ENCODE measurements at places on chromosomes 7 and 10.

DNA sequence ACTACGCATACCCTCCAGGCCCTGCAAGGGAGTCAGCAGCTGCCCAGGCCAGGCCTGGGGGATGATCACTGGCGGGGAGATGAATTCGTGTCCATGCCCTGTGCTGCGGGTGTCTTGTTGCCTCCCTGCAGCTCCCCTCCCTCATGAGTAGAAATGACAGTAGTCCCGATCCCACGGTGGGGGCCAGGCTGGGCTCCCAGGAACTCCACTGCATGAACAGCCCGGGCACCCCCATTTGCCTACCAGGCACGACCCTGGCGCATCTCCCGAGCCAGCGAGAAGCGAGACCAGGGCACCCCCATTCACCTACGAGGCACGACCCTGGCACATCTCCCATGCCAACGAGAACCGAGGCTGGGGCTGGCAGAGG lies 246.5 kb downstream of the ELFN1 start:
- no peak for DNase-seq

- DNase-seq: no peak
These were observed 113.7 kb downstream of the CSTF2T start for GRCh38 chr10:51585742-51586141.

- no peak for DNase-seq
These were observed 72.6 kb downstream of the COBL start for GRCh38 chr7:51244053-51244452.

GRCh38 chr10:129041916-129042315 lies 425.1 kb upstream of the MGMT start:
- DNase-seq: no peak

DNA sequence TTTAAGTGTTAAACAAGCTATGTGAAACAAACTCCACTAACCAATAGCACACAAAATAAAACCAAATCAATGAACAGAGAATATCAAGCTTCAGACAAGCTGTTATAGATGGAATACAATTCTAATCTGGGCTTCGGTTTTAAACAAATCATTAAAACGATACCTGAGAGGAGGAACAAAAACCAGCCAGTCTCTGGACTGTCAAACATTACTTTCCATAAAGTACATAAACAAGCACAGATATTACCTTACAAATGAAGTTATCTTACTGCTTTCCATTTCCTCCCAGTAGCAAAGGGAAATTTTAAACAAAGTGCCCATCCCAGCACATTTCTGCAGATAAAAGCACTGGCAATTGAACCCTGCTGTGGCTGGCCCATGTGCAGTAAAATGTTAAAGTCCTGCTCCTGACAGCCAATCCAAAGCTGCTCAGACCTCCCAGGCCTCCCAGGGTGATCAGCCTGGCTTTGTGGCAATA lies 128.0 kb downstream of the NRCAM start:
- no peak for DNase-seq

GRCh38 chr10:74949034-74949832 lies 122.8 kb downstream of the KAT6B start:
- no peak for DNase-seq

DNA sequence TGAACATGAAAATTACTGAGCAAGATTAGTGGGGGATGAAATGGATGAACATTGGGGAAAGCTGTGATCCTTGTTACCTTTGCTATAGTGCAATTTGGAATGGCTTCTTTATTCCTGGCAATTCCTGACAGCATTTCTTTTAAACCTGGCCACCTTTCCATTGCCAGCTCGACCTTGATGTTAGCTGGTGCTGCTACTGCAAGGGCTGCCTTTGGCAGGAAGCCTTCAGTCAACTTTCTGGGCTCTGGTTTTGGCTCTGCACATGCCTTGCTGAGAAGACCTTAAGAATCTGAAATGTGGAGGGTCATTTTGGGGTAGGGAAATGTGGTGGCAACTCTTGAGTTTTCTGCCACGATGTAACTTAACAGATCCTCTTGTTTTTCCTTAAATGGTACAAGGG lies 64.7 kb downstream of the KAT6B start:
- no peak for DNase-seq

DNA sequence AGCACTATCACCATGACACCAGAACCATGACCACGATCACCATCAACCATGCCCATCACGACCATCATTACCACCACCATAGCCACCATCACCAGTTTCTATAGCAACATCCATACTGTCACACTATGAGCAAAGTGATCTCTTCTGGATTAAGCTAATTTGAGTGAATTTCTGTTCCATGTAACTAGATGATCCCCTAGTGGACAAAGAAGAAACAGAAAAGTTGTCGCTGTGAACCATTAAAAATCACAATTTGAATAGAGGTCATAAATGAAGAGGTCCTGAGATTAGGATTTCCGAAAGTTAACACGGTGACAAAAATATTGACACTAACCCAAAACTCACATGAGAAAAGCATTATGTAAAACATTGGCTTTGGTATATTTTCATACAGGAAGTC lies 77.6 kb downstream of the CLRN3 start:
- no peak for DNase-seq

DNA sequence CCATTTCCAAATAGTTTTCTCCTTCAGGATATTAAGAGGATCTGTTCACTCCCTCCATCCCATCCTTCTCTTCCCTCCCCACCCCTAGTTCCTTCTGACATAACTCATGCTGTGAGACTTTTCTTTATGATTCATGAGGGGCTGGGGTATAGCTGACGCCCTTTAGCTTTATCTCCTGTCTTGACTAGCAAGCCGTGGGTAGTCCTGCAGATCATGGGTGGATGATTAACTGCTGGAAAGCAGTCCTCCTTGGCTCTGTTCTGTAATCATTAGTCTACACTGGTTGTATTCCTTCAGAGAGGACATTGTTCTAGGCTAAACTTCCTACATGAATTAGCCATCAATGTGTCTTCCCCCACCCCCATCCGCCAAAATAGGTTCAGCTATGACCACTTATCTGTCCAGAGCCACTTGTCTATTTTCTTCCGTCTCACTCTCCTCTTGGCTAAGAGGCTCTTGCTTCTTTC lies 135.4 kb downstream of the LRRC4 start:
- DNase-seq: no peak

- DNase-seq: no peak
These were observed 598.6 kb downstream of the SH2D4B start for GRCh38 chr10:81136261-81136660.

DNA sequence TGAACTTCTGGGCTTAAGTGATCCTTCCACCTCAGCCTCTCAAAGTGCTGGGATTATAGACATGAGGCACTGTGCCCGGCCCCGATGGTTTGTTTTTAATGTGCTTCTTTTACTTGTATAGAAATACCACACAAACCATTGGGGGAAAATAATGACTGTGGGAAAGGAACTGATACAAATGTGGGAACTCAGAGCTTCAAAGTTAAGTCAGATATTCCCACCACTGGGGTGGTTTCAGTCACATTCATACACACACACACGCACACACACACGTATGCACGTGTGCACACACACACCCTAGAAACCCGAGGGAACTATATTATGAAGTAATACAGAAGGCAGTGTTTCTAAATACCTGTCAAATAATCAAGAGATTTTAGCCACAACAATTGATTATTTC lies 17.0 kb downstream of the CPA4 start:
- no peak for DNase-seq

DNA sequence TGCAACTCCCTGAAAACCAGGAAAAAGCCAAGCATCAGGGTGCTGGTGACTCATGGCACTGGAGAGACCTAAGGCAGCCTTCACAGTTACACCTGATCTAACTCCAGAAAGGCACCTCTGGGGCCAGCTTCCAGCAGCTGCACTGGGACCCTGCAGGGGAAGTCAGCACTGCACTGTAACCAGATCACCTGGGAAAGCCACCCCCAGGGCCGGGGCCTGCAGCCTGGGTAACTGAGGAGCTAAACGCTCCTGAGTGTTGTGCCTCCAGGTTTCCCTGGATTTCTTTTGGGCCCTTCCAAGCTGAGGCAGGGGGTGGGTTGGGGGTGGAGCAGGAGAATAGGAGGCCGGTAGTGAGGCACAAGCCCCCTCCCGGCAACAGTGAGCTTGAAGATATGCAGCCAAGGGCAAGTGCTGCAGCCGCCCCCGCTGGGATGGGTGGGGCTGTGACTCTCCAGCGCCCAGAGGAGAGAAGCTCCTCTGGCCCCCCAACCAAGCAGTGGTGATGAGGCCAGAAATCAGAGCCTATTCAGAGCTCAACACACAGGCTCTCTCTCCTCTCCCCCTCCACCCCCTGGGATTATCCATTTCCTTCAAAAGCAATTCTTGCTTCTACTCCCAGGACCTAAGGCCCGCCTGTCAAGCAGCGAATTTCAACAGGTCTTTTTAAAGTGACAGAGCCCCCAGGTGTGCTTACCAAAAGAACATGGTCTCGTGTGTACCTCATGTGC lies 2.6 kb downstream of the CXCL12 start:
- no peak for DNase-seq

GRCh38 chr7:117110480-117111315 lies 157.4 kb downstream of the ST7 start:
- DNase-seq: peak; percentile 37

DNA sequence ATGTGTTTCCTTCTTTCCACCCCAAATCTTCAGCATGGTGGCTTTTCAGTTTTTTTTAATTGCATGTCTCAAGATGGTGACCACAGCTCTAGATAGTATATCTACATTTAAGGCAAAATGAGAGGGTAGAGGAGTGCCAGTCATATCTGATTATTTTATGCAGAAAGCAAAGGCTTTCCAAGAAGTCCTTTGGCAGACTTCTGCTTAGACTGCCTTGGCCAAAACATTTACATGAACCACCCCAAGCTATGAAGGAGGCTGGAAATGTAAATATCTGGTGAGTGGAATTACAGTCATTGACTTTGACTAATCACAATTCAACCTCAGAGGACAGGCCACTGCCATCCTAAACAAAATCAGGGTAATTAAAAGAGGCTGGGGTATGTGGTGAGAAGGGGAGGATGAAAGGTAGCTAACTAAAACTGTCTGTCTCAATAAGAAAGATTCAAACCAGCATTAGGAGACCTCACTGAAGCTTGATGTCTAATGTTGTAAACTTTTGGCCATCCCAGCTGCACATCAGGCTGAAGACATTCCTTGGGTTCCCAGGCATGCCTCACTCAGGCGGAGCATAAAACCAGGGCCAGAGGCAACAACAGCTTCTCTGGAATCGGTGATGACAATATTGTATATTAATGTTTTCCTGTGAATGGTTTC lies 53.4 kb downstream of the PPP1R3C start:
- DNase-seq: no peak

DNA sequence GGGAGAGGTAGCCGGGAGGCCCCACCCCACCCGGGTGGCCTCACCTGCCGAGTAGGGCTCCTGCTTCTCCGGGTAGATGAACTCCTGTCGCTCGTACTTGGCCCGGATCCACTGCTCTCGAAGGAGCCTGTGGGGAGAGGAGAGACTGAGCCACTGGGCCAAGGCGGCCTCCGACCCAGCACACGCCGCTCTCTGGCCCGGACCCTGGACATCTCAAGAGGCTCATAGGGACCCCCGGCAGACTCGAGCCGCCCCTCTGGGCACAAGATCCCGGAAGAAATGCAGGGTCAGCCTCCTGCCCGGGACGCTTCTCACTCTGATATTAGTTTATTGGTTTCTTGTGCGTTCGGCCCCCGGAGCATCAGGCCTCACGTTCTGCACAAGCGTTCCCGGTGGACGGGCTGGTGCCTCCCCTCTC lies 34.5 kb downstream of the ADAP1 start:
- DNase-seq: no peak

DNA sequence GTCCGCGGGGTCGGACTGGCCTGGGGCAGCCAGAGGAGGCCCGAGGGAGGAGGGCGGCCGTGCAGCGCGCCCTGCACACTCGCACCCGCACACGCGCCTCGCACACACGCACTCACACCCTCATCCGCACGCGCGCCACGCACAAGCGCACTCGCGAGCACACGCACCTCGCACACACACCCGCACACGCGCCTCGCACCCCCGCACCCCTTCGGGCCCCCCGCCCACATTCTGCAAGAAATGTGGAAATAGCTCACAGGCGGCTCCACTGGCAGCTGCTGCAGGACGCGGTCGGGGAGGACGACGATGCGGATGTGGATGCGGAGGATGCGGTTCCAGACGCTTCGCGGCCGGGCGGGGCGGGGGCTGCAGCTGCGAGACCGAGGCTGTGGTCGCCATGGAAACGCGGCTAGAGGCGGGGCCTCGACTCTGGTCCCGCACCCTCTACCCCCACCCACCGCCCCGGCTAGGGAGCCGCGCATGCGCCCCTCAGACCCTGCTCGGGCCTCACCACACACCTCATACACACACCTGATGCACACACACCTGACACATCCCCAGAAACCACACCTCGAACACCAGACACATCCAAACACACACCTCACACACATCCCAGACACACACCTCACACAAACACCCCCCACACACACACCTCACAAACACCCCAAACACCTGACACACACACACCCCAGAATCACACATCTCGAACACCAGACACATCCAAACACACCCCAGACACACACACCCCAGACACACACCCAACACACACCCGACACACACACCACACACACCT lies at the start of gene CALY:
TSS of gene CALY (minus strand) at position 320 of the 793 bp plus-strand sequence. CDS start 7,907 bp downstream, outside the sequence.
- DNase-seq: no peak

GRCh38 chr7:155263581-155264143 lies 34.0 kb upstream of the INSIG1 start:
- no peak for DNase-seq

DNA sequence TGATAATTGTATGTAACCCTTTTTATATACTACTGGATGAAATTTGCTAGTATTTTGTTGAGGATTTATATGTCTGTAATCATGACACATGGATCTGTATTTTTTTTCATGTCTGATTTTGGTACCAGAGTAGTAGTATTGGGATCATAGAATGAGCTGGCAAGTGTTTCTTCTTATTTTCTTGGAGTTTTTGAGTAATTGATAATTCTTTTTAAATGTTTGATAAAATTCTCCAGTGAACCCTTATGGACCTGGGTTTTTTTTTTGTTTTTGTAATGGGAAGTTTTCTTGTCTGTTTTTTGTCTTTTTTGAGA lies 28.4 kb downstream of the ZNF33A start:
- no peak for DNase-seq

DNA sequence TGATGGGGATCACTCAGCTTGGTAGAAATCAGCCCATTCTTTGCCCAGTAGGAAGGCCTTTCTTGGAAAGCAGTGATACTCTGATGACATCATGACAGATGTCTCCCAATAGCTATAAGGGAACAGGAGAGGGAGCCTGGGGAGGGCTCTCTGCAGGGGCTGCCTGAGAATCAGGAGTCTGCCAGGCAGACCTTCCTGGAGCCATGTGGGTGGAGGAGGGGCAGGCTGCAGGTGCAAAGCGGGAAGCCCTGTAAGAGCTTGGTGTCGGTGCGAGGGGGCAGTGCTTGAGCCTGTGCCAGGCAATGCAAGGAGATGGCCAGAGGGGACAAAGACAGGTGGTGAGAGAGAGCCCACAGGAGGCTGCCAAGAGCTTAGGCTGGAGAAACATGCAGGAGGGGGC lies 5.0 kb upstream of the TNS3 start:
- DNase-seq: no peak

GRCh38 chr10:86439544-86439943 lies 72.9 kb upstream of the GRID1 start:
- no peak for DNase-seq

GRCh38 chr7:111098011-111098925 lies 7.3 kb downstream of the LRRN3 start:
- DNase-seq: peak; percentile 14

GRCh38 chr10:78807504-78808203 lies 261.1 kb upstream of the ZMIZ1 start:
- DNase-seq: no peak

- no peak for DNase-seq
These were observed 44.9 kb upstream of the KCNMA1 start for GRCh38 chr10:77682393-77683087.

Measured in DMS153 (cell line).